ENCODE measurements at places on chromosomes 1 and 21.

- no peak for DNase-seq
These were observed 429.8 kb upstream of the VAMP3 start for GRCh38 chr1:7341145-7341905.

DNA sequence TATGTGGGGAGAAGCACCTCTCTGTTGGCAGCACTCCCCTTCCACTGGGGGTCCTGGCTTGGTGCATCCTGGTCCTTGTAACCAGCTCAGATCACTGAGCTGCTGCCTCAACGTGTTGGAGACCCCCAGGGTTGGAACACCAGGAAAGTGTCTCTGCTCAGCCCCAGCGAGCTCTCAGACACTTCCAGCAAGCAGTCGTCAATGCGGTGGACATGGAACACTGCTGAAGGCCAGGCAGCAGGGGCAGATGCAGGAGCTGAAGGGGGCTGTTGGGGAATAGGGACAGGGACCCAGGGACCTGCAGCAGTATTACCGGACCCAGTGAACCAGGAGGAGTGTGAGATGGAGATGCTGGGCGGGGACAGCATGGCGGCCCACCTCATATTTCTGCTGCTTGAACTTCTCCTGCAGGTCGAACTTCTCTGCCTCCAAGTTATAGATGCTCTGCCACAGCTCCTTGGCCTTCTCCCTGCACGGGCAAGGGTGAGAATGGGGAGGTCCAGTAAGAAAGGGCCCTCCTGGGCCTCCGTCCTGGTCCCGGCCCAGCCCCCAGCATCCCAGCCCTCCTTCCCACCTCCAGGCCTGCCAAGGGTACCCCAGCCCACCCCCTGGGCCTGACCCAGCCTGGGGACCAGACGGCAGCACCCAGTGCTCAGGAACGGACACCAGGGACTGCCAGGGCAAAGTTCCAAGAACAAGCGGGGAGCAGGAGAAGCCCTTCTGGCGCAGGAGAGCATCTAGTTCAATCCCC, 16.4 kb downstream of the TNNT2 start:
- no peak for DNase-seq

GRCh38 chr1:54663725-54664124, 22.1 kb downstream of the MROH7 start:
- no peak for DNase-seq

DNA sequence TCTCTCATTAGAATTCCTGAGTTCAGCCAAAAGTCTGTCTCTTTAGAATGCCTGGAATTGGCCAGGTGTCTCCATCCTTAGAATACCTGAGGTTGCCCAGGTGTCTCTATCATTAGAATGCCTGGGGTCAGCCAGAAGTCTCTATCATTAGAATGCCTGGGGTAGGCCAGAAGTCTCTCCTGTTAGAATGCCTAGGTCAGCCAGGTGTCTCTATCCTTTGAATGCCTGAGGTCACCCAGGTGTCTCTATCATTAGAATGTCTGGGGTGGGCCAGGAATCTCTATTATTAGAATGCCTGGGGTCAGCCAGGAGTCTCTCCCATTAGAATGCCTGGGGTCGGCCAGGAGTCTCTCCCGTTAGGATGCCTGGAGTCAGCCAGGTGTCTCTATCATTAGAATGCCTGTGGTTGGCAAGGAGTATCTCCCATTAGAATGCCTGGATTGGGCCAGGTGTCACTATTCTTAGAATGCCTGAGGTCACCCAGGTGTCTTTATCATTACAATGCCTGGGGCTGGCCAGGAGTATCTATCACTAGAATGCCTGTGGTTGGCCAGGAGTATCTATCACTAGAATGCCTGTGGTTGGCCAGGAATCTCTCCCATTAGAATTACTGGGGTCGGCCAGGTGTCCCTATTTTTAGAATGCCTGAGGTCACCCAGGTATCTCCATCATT, 43.0 kb downstream of the RNF187 start:
- DNase-seq = no peak

- DNase-seq = no peak
These were observed 198.4 kb downstream of the MATN1 start for GRCh38 chr1:30524840-30525617.

DNA sequence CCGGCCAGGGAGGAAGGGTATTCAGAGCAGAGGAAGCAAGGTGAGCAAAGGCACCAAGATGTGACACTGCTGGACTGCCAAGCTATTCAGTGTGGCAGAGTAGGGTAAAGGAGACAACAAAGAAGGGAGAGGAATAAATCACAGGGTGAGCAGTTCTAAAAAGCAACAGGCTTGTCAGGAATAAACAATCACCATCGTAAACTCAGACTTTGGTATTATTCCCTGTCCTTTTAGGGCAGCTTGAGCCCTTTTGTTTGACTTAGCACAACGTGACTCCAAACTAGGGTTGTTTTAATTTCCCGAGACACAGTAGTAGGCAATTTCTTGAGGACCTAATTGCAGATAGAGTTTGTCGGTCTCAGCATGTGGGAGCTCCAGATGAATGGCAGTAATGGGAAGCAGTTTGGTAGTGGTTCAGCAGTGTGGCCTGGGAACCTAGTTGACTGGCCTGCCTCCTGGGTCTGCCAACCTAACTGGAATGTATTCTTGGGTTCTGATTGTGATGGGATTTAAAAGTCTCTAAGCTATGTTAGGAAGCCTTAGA, 4.3 kb downstream of the CR1L start:
- DNase-seq = no peak

DNA sequence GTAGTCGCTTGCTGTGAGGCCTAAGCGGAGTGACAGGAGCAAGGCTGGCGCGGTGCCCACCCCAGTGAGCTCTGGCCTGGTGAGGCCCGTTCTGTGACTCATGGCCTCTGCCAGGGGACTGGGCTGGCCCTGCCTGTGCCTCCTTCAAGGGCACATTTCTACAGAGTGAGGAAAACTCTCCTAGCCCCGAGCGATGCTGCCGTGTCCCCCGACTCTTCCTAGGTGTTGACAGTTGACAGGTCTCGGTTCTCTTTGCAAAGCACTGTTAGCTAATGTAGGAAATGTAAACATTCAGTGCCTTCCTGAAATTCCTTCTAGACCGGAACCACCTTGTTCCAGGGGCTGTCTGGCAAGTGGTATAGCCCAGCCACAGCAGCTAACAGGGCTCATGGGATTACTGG, 43.9 kb downstream of the ABCG1 start:
- DNase-seq = peak; percentile 90

GRCh38 chr21:42384156-42384945, 11.5 kb downstream of the TMPRSS3 start:
- DNase-seq = no peak

DNA sequence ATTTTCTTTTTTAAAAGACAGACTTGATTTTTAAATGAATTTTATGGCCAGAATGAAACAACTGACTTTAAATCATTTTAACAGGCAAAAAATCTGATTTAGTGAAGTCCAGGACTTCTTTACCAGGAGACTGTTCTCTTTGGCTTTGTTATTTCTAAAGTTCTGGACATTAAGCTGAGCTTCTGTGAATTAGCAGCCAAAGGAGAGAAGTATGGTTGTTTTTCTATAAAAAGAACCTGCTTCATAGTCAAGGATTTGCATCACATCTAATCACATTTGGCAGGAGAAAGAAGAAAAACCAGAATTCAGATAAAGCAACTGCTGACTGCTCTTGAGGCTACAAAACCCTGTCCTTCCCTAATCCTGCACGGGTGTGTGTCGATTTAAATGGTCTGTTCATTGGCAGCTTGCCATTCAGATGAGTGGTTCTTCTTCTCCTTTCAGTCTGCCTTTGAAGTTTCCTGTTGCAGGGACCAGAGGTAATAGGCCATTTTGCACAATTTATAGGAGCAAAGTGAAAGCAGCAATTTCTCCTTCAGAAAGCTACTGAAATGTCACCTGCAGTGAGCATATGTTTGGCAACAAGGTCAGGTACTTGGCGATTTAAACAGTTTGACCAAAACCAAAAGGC, 215.4 kb downstream of the OLFM3 start:
- DNase-seq = peak; percentile 41

GRCh38 chr1:221961532-221962292, 219.8 kb upstream of the DUSP10 start:
- DNase-seq = peak; percentile 76
